Ovary (tissue), 10 donors: ENCODE measurements at places on chromosomes 1 and 21. TPM values are rescaled to one million over a fixed set of nuclear protein-coding genes. Genes with fewer than 3 reads are reported as not detected.

Gene CELF3
- total RNA-seq = not detected

Gene ATP1A4
- not detected for total RNA-seq

Gene PBXIP1
- total RNA-seq = 120 TPM

Gene PGBD5
- 1.1 TPM for total RNA-seq

Gene ISG20L2
- total RNA-seq = 28.4 TPM

Gene SHE
- total RNA-seq = 4.3 TPM

Gene NDUFS2
- total RNA-seq = 111 TPM

GRCh38 chr1:33363470-33363861 lies 42.6 kb upstream of the A3GALT2 start:
- DNase-seq = peak; percentile 30

- no peak for DNase-seq
Measured at GRCh38 chr1:219651993-219652392, 39.1 kb upstream of the ZC3H11B start.

DNA sequence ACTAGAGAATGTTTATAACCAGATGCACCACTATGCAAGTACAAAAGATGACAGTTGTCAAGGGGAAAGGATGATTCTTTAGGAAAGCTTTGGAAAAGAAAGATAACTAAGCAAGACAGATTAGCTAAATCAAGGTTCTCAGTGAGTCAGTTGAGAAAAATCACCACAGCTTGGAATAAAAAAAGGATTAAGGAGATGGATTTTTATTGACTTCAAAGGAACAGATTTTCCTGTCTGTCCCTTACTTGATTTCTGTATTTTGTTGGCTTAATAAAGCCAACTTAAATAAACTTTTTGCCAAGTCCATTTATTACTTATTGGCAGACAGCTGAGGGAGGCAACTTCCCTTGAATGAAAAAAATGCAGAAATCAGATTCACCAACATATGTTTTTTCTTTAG lies 93.9 kb downstream of the NR5A2 start:
- DNase-seq = no peak

DNA sequence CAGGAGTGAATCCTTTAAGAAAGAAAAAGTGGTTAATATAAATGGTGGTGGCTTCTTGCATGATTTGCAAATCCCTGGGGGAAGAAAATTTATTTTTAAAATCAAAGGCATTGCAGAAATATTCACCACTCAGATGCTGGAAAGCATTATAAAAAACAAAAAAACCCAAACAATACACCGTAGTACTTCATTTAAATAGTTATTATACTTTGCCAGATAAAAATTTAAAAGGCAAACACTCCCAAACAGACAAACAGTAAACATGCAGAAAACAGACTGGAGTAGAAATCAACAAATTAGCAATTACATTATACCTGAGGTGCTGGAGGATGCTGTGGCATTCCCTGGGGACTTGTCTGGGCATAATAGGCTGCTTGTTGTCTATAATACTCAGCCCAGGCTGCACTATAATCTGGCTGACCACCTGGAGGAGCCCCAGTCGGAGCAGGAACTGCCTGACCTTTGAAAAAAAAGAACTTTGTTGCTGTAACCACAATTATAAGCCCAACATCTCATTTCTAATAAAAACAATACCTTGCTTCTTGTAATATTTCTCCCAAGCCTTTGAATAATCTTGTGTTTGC lies 29.9 kb downstream of the FUBP1 start:
- no peak for DNase-seq
